Adipocyte (in vitro differentiated cells): ENCODE measurements at places on chromosomes 16 and 17.

DNA sequence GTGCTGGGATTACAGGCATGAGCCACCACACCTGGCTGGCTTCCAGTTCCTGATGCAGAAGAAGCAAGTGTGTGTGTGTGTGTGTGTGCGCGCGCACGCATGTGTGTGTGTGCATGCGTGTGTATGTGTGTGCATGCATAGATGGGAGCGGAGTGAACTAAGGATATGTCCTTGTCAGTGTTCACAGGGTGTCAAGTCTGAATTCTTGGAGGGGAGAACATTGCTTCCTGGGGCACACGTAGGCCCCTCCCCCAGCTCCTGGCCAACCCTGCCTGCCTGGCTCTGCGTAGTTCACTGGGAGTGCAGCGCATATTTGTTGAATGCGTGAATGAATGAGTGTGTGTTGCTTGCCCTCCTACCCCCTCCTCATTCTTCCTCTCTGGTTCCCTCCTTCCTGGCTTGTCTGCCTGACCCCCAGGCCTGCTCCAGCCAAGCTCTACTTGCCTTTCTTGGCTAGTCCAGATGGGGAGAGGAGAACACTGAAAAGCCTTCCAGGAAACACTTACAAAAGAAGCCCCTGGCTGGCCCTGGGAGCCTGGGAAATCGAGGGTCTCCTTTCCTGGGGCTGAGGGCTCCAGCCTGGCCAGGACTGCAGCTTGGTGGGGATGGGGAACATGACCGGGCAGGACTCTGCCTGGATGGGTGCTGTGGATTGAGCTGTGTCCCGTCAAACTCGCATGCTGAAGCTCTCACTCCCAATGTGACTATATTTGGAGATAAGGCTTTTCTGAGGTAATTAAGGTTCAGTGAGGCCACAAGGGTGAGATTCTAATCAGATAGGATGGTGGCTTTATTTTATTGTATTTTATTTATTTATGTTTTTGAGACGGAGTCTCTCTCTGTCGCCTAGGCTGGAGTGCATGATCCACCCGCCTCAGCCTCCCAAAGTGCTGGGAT, 27.9 kb downstream of the IGFBP4 start:
- peak; percentile 71 for DNase-seq

GRCh38 chr17:65103896-65104295, 33.3 kb upstream of the RGS9 start:
- DNase-seq: no peak

DNA sequence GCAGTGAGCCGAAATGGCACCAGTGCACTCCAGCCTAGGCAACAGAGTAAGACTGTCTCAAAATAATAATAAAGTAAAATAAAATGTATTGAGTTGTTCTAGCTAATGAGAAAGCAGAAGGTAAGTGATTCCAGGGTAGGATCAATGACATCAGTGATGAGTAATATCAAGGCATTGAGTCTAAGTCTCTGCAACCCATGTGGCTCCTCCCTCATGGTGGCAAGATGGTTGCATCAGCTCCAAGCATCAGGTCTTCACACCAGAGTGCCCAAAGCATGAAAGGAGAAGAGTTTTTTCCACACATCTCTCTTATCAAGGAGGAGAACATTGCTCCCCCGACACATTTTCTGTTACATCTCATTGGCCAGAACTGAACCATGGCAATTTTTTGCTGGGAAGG, 34.8 kb upstream of the GAS7 start:
- no peak for DNase-seq

DNA sequence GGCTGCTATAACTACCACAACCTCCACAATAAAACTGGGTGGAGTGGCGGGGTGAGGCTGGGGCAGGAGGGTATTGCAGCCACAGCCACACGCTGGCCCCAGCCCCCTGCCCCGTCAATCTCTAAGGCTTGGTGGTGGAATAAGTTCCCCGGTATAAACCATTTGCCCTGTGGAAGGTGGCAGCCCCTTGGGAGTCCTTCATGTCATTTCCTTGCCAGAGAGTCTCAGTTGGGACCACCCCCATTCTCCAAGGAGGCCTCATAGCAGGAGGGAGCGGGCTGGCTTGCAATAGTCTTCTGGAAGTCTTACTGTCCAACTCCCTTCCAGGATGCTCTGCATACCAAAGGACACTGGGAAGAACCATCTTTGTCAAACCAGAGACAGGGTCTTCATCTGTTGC, 19.4 kb downstream of the CD300A start:
- DNase-seq: no peak

DNA sequence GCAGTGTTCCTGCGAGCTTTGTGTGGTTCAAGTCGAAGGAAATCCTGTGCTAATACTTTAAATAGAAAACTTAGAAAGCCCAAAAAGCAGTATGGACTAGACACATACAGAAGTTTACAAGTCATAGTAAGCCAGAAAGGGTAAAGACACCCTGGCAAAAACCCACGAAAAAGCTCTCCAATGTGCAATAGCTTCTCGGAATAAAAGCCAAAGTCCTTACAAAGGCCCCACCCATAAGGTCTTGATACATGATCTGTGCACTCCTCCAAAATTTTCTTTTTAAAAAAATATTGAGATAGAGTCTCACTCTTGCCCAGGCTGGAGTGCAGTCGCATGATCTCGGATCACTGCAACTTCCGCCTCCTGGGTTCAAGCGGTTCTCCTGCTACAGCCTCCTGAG, 10.3 kb downstream of the C16orf86 start:
- DNase-seq: no peak

- DNase-seq: no peak
These were observed 4.6 kb downstream of the TGFB1I1 start for GRCh38 chr16:31476303-31477219.

DNA sequence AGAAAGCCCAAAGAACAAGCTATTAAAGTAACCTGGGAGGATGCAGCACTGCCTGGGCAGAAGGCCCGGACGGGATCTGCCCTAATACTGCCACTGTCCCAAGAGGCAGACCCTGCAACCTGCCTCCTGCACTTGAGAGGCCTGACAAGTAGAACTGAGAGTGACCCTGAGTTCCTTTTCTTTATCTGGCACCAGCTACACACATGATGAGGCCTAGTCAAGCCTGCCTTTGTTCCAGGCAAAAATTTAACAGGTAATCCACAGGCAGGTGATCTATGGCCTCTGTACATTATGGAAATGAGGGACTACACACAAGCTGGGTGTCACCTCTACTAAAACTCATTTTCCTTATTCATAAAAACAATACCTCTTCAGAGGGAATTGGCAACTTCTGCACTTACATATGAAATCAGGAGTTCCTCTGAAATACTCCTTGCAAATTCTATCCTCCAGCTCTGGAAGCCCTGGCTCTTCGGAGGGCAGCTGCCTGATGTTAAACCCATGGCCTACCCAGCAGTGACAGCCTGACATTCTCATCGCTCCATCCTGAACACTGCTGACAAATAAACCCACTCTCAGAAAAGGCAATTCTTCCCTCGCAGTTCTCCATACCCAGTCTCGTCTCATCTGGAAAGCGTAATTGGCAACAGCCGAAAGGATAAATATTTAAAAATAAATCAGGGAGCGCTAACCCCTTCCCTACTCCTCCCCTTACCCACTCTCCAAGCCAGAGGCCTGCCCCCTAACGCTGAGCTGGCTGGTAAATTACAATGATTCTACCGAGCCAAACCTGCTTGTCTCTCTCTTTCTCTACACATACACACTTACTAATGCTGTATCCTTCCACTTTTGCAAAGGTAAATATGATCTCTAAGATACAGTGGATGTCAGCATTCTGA, 2.5 kb upstream of the ZFHX3 start:
- DNase-seq: no peak

DNA sequence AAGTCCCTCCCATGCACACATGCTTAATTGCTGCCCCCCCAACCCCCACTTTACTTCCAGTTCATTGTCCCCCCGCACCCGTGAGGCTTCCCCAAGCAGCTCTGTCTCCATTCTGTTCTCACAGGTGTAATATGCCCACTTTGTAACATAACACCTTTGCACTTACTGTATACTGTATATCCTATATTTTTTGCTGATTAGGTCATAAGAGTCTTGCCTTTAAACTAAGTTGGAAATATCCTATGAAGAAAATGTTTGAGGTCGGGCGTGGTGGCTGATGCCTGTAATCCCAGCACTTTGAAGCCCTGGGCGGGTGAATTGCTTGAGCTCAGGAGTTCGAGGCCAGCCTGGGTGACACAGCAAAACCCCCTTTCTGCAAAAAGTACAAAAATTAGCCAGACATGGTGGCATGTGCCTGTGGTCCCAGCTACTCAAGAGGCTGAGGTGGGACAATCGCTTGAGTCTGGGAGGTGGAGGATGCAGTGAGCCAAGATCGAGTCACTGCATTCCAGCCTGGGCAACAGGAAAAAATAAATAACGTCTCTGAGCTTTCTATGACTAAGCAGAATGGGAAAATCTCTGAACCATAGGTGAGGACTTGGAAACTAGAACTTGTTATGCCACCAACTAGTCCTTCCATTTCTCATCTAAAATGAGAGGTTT, 76.1 kb downstream of the TNRC6C start:
- DNase-seq: no peak

DNA sequence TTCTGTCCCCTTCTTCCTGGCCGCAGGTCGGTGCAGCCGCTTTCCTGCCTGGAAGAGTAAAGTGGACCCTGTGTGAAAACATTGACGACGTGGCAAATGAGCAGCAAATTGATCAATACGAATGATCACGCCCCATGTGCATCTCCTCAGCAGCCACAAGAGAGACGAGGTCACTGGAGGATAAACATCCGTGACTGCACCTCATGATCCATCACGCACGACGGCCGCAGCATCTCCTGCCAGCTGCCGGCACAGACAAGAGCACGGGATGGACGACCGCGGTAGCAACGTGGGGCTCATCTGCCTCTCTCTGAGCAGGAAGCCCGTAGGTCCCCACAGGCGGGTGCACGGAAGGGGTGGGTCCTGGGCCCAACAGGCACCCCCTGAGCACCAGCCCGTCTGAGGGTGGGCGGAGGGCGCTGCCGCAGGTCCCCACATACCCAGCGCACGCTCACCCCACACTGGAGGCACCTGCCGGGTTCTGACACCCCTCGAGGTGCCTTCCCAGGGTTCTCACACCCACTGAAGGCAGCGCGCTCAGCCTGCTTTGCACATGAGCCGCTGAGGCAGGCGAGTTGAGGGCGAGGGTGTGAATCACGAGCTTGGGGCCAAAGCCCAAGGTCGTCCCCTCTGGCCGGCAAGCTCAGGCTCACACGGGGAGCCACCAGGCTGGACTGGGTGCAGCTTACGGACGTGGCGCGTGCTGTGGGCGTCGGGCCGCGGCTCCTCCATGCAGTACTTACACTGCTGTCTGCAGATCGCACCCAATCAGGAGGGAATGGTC, 12.3 kb upstream of the CDH15 start:
- DNase-seq: no peak

- peak; percentile 43 for DNase-seq
These were observed 223.6 kb downstream of the BCAS3 start for GRCh38 chr17:60901242-60901641.

DNA sequence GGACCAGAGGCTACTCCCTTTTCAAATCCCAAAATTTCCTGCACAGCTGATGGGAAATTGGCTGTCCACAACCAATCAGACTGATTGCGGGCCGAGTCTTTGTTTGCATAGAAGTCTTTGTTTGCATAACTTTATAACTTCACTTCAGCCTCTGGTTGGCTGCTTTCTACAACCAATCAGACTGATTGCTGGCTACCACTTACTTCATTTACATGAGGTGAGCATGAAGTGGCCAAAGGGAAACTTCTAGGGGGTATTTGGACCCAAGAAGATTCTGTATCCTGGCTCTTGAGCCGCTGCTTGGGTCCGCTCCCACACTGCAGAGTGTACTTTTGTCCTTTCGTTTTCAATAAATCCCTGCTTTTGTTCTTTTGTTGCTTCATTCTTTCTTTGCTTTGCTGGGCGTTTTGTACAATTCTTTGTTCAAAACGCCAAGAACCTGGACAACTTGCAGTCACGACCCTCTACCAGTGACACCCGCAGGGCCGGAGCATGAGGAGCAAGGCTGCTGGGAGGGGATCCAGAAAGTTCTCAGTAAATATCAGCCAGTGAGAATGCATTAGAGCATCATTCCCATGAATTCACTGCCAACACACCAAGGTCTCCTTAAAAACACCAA, 67.5 kb downstream of the IQCK start:
- DNase-seq: no peak

GRCh38 chr16:9199311-9199710, 107.9 kb downstream of the HAPSTR1 start:
- no peak for DNase-seq

- no peak for DNase-seq
These were observed 54.4 kb downstream of the SOX9 start for GRCh38 chr17:72175263-72175662.

- DNase-seq: no peak
These were observed 94.6 kb upstream of the GSE1 start for GRCh38 chr16:85518398-85519049.
